Activated T-helper 1 cell treated with anti-CD3 and anti-CD28 coated beads, Interleukin-2, amount 50 U/mL, for 16 hours (primary cell): ENCODE measurements at places on chromosomes 5 and 9.

GRCh38 chr5:120703918-120704587, 240.0 kb downstream of the PRR16 start:
- no peak for DNase-seq

DNA sequence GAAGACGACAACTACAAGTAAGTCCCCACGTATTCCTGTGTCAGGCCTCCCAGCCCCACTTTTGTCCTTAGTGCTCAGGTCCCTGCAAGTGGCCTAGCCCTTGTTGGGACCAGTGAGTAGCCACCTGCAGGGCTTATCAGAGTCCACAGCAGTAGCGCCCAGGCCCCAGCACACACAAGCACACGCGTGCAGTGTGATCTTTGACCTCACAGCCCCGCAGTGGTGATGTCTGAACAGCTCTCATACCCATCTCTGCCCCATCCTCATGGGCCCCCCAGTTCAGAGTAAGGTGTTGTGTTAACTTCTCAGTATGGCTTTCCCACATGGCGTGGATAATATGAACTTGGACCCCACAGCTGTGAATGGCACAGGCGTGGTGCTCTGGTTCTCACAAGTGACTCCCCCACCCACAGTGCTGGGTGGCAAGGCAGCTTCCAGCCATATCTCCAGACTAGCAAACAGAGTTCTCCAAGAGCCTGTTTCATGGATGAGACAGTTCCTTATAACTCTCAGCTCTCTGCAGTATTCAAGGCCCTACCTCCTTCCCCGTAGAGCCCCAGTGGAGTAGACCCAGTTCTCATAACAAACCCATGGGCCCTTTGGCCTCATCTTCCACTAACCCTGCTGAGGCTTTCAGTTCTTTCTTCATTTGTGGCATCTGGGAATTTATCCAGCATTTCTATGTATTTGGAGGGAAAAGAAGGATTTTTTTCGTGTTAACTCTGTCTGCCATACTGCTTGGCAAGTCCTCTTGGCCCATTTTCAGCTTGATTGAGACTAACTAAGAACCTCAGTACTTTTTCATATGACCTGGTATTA, 46.5 kb upstream of the ANGPTL2 start:
- DNase-seq = no peak

- DNase-seq = no peak
These were observed 628.0 kb upstream of the CDH18 start for GRCh38 chr5:20615888-20616563.

- DNase-seq = peak; percentile 38
These were observed 76.4 kb downstream of the EPB41L4B start for GRCh38 chr9:109244179-109245132.

GRCh38 chr5:152824316-152824715, 419.2 kb upstream of the NMUR2 start:
- no peak for DNase-seq

DNA sequence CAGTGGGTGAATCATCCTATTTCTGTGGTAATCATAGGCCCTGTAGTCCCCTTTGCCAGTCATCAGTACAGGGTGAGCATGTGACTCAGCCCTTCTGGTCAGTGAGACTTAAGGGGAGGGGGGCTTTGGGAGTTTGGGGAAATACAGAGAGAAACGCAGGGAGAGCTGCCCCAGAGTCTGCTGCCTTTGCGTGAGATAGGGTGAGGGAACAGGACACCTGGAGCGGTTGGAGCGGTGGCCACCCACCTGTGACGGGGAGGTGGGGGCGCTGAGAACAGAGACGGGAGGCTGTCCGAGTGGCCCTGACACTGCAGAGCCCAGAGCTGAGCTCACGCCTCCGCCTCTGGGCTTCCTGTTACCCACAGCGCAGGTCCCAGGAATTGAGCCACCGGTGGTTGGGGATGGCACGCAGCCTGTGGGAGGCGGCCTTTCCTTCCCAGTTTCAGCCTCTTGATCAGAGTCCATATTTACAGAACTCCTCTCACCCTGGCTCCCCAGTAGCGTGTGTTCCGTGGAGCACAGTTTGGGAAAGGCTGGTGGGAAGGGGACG, 92.0 kb upstream of the ERCC6L2 start:
- no peak for DNase-seq

DNA sequence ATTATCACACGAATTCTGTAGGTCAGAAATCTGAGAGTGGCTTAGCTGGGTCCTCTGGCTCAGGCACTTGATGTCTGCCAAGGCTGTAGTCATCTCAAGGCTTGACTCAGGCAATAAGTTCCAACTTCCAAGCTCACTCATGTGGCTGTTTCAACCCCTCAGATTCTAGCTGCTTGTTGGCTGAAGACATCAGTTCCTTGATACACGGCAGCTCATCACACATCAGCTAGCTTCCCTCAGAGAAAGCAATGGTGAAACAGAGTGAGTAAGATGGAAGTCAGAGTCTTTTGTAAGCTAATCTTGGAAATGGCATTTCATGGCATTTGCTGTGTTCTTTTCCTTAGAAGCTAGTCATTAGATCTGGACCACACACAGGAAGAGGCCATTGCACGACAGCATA, 204.2 kb upstream of the PTGER4 start:
- no peak for DNase-seq

DNA sequence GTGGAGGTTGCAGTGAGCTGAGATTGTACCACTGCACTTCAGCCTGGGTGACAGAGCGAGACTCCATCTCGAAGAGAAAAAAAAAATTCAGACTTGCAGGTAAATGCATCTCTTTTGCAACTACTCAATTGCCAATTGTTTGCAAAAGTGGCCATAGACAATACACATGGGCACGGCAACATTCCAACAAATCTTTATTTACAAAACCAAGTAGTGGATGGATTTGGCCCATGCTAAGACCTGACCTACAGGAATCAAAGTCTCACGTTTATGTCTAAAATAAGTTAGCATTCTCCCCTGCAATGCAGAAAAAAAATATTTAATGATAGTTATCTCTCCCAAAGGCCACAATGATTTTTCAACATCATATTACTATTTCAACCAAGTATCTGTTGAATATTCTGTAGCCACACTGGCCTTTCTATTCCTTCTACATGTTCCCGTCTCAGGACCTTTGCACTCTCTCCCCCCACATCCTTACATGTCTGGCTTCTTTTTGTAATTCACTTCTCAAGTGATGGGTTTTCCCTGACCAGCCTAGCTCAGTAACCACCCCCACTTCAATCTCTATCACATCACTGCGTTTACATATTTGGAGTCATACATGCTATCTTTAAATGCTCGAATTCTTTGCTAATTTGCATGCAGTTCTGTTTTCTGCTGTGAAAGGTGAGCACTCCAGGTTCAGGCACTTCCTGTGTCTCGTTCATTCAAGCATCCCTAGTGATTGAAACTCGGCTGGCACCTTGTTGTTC, 54.2 kb downstream of the FNBP1 start:
- no peak for DNase-seq

GRCh38 chr5:157855404-157855994, 3.4 kb downstream of the CLINT1 start:
- DNase-seq = no peak

GRCh38 chr9:26523577-26523976, 369.0 kb downstream of the CAAP1 start:
- no peak for DNase-seq

DNA sequence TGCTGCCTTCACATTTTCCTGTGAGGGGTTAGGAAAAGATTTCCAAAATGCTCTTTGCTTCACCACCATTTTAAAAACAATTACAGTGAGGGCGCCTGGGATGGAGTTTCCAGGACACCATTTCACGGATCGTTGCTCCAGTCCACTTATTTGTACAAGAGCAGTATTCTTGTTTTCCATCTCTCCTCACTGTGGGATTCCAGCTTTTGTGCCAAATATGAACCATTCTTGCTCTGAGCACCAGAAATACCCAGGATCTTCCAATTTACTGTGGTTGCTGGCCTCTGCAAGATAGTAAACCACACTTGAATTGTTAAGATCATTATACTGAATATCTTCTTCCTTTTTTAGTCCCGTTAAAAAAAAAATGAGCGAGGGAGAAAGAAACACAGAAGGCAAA, 899.5 kb downstream of the TLE1 start:
- no peak for DNase-seq

DNA sequence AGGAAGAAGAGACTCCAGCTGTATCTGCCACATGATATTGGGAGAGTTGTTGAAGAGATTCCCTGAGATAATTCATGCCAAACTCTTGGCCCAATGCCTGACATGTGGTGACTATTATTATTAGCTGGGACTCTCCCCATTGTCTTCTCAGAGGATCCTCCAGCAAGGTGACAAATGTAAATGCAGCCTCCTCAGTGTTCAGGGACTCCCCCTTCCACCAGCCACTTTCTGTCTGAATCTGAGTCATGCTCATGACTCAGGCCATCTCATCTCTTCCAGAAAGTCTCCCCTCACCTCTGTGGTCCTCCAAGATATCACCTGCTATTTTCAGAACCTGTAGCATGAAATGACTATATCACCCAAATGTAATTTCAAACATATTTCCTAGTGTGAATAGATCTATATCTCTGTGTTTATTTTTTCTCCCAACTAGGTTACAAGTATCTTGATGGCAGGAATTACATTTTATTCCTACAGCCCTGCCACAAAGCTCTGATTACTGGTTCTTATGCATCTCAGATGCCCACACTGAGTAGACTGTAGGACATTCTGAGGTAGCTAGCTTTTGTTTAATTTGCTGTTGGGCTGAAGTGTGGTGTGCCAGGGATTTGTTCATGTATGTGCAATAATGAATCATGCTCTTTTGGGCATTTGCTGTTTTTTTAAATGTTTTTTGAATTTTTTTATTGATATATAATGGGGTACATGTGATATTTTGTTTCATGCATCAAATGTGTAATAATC, 126.6 kb upstream of the IL12B start:
- peak; percentile 39 for DNase-seq

DNA sequence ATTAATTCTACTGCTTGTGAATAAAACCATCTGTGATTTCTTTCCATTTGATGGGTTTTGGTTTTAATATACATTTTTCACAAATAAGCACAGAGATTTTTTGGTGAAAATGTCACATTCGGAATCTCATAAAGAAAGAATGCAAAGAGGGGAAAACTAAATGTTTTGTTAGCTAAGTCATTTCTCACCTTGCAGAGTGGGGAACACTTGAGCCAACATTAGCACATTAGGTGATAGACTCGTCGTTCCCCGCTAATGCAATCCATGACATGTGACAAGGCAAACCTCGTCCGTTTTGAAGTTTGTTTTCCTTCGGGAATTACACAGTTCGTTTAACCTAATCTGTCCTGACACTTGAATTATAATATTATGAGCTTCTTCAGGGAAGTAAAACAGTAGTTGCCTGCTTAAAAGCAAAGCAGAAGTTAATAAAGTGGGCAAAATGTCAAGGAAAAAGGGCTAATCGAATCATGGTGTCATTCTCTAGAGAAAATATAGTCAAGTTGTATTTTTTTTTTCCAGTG, 95.8 kb upstream of the LMX1B start:
- no peak for DNase-seq

- DNase-seq = no peak
These were observed 29.3 kb downstream of the PPIC start for GRCh38 chr5:123007182-123007581.

GRCh38 chr9:112443200-112443599, 43.4 kb upstream of the KIAA1958 start:
- no peak for DNase-seq

DNA sequence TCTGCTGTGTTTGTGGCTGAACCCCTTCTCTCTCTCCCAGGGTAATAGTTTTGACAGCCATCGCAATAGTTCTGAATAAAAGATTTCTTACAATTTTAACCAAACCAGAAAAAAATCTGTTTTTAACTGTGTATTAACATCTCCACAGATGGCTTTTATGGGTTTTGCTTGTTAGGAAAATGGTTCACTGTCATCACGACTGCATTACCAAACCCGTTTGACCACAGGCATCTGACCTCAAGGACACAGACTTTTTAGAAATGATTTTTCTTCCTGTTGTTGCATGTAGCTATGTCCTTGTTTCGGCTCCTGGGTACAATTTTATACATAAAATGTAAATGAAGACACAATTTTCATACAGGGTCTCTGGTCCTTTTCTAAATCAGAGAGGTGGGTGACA, 316.1 kb downstream of the IRX1 start:
- DNase-seq = no peak

DNA sequence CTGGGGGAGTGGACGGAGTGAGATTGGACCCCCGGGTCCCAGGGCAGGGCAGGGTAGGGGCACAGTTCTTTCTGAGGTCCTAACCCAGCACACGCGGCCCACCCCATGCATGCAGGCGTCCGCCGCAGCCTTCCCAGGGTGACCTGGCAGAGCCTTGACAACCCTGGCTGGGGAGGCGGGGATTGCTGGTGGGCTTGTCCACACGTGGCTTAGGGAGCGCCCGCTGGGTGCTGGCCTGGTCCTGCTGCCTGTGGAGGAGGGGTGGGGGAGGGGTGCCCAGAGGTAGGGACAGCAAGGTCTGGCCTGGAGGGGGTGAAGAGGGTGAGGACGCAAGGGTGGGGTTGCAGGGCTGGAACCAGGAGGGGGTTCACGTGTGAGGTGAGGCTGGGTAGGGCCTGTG, 6.0 kb downstream of the RXRA start:
- no peak for DNase-seq

DNA sequence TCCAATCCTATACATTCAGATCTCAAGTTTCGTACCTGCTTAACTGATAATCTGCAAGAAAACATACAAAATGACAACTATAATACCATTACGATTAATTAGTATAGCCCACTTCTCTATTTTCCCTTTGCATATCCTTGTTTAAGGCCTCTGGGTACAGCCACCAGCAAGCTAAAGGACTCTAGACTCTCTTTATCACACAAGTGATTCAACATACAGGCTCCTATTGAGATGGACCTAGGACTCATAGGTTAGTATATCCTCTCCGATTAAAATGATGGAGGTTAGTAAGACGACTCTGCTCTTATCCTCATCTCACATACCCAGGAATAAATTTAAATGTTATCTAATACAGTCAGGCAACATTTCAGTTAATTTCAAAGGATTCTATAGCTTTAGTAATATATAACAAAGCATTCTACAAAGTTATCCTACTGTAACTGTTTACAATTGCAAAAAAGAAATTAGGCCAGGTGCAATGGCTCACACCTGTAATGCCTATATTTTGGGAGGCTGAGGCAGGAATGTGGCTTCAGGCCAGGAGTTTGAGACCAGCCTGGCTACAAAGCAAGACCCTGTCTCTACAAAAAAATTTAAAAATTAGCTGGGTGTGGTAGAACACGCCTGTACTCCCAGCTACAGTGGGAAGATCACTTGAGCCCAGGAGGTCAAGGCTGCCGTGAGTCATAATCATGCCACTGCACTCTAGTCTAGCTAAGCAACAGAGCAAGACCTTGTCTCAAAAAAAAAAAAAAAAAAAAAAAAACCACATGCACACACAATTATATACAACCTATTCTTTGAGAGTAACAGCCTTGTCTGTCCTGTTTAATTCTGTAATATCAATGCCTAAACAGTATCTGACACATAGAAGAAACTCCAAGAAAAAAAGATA, 15.4 kb downstream of the HAUS6 start:
- DNase-seq = no peak

DNA sequence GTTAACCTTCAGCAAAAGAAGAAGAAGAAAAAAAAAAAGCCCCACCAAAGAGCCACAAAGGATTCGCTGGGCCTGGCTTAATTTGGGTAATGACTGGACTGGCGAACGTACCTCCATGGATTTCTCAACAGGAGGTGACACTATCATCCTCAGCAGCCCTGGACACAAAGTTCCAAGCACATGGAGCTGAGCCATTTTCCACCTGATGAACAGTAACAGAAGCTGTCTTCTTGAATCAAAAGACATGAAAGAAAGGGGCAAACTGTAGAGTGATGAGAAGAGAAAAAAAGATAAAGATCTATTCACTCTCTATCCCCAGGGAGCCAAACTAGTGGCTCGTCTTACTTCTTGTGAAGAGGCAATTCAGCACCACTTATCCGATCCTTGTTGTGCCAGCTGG, 150.2 kb upstream of the TRPM3 start:
- no peak for DNase-seq

GRCh38 chr5:168417731-168418429, 68.4 kb upstream of the RARS1 start:
- DNase-seq = no peak
